Activated CD4-positive, CD25-positive, alpha-beta regulatory T cell treated with anti-CD3 and anti-CD28 coated beads, Interleukin-2, amount 50 U/mL, for 16 hours (primary cell): ENCODE measurements at places on chromosomes 16 and 17.

DNA sequence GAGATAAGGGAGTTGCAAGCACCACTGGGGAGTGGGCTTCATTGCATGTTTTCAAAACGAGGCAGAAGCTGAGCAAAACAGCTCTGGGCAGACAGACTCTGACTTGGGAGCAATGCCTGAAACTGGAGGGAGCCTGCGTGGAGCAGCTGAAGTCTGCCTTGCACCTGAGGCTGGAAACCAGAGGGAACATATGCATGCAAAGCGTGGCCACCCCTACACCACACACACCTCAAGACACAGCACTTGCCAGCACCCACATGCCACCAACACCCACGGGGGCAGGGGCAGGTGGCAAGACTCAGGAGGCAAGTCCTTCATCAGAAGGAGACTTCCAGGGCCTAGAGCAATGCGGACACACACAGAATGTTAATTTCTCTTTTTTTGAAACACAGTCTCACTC, 45.8 kb downstream of the COTL1 start:
- no peak for DNase-seq

DNA sequence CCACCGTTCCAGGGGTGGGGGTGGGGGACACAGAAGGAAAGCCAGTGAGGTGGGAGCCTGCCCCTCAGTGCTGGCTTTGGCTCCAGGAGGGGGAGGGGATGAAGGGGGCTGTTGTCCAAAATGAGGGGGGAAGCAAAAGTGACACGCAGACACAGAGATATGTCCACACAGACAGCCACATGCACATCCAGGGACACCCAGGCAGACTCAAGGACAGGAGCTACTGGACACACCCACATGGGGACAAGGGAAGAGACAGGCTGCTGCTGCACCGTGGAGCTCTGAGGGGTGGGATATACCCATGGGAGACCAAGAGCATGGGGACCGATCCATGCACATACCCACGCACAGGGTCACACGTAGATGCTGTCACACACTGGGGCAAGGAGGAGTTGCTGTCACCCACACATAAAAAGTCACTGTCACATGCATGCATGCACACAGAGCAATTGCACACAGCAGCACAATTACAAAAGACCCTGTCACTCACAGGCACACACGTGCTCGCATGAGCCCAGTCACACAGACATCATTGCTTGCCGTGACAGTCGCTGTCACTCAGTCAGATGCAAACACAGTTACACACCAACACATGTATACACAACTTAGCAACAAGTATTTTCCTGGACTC, 1.3 kb downstream of the THRA start:
- DNase-seq: no peak

DNA sequence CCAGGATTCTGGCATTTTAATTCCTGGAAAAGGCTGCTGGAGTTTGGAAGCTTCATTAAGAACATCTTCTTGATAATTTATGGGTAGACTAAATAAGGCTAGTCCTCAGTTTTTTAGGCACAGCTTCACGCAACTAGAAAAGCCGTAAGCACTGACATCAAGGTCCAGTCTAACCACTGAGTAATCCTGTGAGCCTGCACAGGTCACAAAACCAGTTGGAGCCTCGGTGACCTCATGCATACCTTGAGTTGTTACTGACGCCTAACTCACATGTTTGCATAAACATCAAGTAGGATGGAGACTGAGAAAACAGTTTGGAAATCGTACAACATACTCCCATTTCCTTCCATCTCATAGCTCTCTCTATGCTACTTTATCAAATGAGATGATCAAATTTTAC, 63.8 kb upstream of the RCVRN start:
- DNase-seq: no peak

DNA sequence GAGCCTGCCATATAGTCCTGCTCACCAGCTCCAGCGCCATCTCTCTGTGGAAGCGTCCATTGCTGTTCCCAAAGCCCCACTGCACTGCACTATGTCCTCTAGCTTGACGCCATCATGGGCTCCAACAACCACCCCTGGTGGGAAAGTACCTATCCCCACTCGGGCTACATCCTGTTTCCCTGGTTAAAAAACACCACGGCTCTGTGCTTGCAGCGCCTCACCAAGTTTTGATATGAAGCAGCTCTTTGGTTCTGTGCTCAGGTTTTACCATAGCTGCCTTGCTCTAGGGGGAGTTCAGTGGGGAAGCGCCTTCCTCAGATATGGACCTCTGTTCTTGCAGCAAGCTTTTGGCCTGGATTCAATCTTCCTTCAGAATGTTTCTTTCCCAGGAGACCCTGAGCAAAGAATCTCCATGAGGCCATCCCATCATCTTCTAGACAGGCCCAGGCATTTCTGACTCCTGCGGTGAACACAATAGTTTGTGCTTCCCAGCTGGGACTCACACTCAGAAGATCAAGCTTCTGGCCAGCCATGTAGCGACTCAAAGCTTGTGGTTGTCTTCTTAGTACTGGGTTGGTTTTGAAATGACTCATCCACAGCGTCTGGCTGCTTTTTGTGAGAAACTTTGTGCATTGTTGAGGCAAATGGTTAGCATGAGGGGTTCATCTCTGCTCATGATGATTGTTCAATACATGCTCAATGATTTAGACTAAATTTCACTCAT, 39.5 kb downstream of the DYNLRB2 start:
- DNase-seq: peak; percentile 45

GRCh38 chr17:5194346-5194745, 2.7 kb upstream of the ZNF594 start:
- no peak for DNase-seq

DNA sequence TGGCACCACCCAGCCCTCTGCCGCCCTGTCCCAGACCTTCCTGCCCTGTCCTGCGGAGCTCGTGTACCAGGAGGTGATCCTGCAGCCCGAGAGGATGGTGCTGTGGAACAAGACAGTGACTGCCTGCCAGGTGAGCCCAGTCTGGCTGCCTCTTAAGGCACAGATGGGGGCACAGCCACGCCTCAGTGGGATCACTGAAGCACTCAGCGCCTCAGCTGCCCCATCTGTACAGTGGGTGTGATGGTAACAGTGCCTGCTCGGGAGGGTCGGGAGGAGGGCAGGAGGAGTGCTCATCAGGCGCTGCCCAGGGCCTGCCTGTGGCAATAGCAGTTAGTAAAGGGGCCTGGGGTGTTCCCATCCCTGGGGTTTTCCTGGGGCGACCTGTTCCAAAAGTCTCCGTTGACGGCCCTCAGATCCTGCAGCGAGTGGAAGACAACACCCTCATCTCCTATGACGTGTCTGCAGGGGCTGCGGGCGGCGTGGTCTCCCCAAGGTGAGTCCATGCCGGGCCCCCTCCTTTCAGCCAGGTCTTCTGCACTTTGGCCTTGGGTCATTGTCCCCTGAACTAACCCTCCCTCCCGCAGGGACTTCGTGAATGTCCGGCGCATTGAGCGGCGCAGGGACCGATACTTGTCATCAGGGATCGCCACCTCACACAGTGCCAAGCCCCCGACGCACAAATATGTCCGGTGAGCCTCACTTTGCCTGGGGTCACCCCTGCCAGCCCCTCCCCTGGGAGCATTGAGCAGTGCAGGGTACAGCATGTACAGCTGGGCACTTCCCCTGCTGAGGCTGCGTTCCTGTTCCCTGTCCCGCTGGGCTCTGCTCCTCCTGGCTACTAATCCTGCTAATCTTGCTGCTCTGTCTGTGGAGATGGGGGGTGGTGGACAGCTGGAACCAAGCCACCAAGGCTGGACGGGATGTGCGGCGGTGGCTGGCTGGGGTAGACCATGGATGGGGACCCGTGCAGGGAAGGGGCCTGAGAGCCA, 4.5 kb upstream of the TCAP start:
- DNase-seq: no peak

DNA sequence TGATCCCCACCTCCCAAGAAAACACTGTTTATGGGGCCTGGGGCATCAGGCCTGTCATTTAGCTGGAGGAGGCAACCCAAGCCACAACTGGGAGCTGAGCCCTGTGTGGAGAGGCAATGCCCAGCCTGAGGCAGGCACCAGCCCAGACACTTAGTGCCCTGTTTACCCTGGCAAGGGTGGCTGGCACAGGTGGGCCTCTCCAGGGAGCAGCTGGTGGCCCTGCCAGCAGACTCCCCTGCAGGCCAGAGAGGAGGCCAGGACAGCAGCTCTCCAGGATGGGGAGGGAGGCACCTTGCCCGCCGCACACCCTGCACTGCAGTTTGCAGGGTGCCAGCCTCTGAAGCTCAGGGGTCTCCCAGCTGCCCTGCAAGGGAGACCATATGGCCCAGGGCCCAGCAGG, 9.1 kb upstream of the TMEM92 start:
- DNase-seq: no peak

GRCh38 chr16:76474048-76474447, 196.8 kb downstream of the CNTNAP4 start:
- DNase-seq: no peak

- DNase-seq: no peak
Observed at GRCh38 chr16:88599092-88599733, 29.0 kb downstream of the ZC3H18 start.

GRCh38 chr16:85334718-85335583, 222.7 kb upstream of the CIBAR2 start:
- DNase-seq: no peak

- DNase-seq: no peak
Observed at GRCh38 chr16:17173281-17173680, 297.5 kb downstream of the XYLT1 start.

DNA sequence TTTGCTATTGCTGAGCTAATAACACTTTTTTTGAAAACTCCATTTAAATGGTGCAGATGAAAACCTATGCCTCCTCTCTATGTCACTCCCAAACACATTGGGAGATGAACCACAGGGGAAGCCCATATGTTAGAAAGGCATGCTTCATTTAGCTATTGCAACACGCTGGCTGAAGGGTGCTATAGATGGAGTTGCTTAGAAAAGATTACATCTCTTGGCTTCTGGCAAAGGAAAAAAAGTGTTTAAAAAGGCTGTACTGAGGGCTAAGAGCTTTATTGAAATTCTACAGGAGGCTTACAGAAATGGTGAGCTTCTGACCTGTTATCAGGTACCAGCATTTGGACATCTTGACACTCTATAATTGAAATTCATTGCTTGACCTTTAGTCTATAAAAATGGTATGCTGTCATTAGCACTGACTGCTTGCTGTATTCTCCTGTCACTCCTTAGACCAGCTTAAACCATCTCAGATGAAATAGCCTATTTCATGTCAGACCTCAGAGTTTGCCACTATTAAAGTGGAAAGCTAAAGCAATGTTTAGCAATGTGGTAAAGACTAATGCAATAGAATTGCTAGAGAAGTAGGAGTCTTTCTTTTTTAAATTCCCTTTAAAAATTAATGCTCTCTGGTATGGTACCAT, 503.9 kb downstream of the CDH11 start:
- DNase-seq: no peak

- DNase-seq: no peak
Observed at GRCh38 chr17:29578626-29579485, 10.4 kb downstream of the TP53I13 start.

DNA sequence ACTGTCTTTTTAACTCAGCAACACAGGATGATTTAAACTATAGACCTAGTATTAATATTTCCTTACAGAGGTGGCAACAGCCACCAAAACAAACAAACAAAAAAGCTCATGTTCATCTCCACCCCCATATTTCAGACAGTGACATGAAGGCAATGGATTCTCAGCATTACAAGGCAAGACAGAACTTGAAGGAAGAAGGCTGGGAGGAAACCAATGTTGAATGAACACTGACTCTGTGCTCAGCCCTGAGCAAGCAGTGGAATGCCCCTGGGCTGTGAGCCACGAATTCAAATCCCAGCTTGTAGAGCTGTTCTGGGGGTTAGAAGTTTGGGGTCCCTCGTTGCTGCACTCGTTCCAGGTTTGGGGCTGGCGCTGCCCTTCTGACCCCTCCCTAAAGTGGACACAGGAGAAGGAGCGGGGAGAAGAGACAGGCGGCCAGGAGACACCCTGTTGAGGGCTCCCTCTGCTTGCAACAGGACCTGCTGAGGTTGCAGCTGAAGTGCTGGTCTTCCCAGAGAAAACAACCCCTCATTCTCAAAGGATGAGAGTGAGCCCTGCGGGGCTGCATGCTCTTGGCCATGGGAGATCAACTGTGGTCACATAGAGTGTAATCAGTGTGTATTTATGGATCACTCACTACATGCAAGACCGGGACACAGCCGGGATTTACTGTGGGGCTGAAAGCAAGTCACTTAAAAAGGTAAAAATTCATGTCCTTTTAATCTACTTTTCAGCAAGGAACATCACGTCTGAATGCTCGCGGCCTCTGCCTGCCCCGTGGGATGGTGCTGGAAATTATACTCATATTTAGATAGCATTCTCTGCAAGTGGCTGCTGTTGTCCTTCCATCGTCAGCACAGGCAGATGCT, 34.3 kb downstream of the MYH3 start:
- no peak for DNase-seq

DNA sequence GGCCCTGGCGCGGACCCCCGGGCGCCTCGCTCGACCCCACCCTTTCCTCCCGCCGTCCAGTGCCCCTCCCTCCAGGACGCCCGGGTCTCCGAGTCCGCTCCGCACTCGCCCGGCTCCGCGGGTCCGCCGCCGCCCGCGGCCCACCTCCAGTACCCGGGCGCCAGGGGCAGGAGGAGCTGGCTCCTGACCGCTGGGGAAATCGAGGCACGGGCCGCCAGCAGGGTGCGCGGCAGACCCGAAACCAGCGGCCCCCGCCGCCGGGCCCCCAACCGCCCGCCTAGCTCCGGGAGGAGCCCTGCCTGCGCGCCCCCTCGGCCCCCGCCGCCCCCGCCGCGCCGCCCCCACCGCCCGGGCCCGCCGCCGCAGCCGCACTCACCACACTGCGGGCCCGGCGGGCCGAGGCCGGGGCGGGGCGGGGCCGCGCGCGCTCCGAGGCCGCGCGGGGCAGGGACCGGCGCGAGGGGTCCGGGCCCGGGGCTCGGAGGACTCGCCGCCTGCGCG, 333 bp downstream of the MAFG start:
- no peak for DNase-seq

DNA sequence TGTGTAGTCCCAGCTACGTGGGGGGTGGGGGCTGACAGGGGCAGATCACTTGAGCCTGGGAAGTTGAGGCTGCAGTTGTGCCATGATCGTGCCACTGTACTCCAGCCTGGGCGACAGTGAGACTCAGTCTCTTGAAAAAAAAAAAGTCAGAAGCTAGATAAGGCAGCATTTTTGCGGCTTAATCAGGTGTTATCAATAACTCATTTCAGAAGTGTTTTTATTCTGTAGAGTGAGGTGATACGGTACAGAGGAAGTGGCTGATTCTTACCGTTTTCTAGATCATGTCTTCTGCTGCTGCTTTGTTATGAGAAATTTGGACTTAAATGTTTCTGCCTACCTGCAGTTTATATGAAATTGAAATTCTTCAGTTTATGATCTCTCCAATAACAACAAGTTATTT, 18.6 kb downstream of the ZC3H18 start:
- DNase-seq: no peak

DNA sequence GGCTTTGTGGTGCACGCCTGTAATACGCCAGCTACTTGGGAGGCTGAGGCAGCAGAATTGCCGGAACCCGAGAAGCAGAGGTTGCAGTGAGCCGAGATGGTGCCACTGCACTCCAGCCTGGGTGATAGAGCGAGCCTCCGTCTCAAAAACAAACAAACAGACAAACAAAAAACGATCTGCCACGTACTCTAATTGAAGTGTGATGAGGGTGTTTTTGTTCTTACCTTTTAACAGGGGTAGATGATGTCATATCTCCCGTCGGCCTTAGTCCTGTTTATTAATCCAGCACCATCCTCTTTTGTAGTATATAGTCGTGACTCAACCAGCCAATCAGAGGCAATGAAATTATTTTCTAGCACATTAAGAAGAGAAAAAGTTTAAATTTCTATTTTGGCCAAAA, 58.5 kb downstream of the IQCK start:
- DNase-seq: no peak
